ENCODE measurements at places on chromosomes 16 and 17. TPM values are rescaled to one million over a fixed set of nuclear protein-coding genes. Genes with fewer than 3 reads are reported as not detected.

CTRB1 gene
- total RNA-seq = 7.0 TPM

CHST4 gene
- 0.18 TPM for total RNA-seq

XAF1 gene
- 10.4 TPM for total RNA-seq

KRTAP3-1 gene
- total RNA-seq = not detected

C17orf78 gene
- not detected for total RNA-seq

SLC16A3 gene
- 69.2 TPM for total RNA-seq

CCL16 gene
- total RNA-seq = not detected

GPR142 gene
- total RNA-seq = not detected

- DNase-seq = no peak
These were observed 2.3 kb upstream of the G6PC1 start for GRCh38 chr17:42898147-42898811.

- DNase-seq = no peak
These were observed 5.5 kb downstream of the KRT40 start for GRCh38 chr17:40978575-40979151.

- no peak for DNase-seq
These were observed 4.2 kb downstream of the NR1D1 start for GRCh38 chr17:40095944-40096791.

DNA sequence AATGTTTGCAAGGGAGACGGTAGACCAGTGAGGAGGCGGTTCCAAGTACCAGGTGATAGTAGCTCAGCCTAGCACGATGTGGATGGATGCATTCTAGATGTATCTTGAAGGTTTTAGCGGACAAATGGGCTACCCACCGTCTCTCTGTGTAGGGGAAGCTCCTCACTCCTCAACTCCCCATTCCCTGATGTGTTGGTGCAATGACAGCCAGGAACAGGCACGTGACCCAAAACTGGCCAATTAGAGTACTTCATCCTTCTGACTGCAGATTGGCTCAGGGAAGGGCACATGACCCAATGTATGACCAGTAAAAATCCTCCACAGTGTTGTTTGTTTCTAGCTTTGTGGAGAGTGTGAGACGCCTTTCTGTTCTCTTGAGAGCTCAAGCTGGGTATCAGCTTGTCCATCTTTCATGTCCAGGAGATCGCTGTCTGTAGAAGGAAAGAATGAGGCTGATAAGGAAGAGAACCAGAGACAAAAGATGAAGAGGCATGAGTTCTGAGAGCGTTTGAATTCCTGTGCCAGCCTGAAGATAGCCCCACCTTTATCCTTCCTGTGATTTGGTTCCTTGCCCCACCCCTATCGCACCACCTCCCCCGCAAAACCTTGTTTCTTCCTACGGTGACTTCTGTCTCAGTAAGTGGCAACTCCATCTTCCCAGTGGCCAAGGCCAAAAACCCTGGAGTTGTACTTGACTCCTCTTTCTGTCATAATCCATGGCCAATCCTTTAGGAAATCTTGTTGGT is 2.3 kb upstream of the BORCS6 start:
- peak; percentile 68 for DNase-seq

DNA sequence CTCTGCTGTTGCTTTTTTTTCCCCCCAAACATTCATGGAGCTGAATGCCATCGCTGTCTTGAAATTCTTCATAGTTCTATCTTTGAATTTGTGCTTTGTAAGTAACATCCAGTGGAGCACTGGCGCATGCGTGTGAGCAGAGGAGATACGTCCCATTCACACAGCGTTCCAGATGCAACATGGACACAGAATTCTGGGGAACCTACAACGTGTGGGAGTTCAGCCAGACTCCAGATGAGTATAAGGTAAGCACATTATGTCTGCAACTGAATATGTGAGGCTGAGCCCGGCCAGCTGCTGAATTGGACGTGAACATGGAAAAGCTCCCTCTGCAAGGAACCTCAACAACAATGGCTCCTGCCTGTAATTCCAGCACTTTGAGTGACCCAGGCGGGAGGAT is 4.3 kb upstream of the ATP1B2 start:
- DNase-seq = no peak

GRCh38 chr17:44917456-44917855 is 2.2 kb upstream of the GFAP start:
- no peak for DNase-seq

DNA sequence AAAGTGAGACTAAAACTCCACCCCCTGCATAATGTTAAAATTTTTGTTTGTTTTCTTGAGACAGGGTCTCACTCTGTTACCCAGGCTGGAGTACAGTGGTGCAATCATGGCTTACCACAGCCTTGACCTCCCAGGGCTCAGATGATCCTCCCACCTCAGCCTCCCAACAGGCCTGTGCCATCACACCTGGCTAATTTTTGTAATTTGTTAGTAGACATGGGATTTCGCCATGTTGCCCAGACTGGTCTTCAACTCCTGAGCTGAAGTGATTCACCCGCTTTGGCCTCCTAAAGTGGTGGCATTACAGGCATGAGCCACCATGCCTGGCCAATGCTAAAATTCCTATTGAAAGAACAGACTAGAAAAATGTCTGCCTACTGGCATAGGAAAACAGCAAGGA is 103.8 kb downstream of the TRIM37 start:
- DNase-seq = no peak

DNA sequence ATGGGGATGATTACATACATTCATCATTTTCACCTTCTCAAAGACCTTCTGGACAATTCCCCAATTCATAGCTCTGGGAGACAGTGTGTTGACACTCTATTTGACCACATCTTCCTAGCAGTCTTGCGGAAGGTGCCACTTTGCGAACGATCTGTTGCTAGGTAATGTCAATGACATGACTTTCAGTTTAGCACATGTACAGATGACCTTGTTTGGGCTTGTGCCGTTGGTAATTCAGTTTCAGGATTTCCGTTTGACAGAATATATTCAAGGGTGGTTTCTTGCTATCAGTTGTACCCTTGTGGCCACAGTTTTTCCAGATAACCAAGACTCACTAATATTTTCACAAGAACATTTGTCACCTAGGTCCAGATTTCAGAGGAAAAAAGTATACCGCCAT is 478.2 kb downstream of the WWOX start:
- DNase-seq = no peak

- no peak for DNase-seq
These were observed 24.6 kb downstream of the TBCD start for GRCh38 chr17:82776454-82776853.

DNA sequence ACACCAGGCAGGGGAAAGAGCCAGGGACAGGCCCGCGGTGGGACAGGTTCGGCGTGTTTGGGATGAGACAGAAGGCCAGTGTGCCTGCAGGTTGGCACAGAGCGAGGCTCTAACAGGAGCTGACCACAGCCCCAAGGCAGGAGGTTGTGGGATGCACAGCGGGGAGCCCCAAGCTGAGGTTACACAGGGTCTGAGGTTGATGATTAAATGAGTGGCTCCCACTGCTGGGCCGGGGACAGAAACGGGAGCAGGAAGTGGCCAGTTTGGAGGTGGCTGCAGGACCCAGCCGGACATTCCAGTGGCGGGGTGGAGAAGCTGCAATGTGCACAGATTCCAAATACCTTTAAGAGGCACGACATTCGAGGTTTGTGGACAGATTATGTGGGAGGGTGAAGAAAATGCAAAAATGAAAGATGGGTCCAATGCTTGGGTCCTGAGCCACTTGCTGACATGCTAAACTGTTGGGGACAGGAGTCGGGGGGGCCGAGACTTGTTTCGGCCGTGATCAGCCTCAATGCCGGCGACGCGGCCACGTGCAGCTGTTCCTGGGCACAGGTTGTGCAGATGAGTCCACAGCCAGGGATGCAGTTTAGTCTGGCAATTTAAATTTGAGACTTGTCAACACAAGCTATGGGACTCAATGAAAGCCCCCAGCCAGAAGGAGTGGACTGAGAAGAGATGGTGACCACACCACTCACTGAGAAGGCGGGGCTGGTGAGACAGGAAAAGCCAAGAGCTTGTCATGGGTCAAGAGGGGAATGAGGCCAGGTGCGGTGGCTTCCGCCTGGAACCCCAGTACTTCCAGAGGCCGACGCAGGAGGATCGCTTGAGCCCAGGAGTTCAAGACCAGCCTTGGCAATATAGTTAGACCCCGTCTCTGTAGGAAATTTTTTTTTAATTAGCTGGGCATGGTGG is 8.7 kb downstream of the ENPP7 start:
- DNase-seq = peak; percentile 35

DNA sequence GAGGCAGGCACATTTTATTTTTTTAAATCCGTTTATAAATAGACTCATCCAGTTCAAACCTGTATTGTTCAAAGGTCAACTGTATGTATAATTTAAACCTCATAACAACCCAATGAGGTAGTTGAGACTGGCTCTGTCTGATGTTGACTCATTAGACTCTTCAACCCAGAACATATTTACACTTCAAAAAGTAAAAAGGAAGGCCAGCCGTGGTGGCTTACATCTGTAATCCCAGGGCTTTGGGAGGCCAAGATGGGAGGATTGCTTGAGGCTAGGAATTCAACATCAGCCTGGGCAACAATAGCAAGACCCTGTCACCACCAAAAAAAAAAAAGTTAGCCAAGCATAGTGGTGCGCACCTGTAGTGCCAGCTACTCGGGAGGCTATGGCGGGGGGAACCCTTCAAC is 32.5 kb upstream of the DHRS7B start:
- no peak for DNase-seq

DNA sequence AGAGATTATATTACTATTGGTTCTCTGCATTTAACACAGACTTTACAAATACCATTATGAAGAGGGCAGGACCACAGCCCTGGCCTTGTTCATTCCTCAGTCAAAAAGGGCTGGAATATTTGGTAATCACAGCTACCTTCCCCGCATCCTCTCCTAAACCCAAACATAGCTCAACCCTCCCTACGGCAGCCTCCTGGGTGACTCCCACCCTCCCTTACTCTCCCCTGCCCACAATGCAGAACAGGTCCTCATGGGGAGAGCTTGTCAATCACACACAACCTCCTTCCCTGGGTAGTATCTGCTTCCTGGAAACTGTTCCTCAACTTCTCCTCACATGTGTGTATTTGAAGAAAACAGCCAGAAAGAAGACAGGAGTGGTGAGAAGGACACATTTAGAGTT is 224.2 kb downstream of the C16orf78 start:
- DNase-seq = no peak

GRCh38 chr17:69669441-69670178 is 255.1 kb downstream of the MAP2K6 start:
- DNase-seq = peak; percentile 4

GRCh38 chr17:10699856-10700255 is 2.5 kb downstream of the ADPRM start:
- no peak for DNase-seq

- DNase-seq = peak; percentile 33
These were observed 39.2 kb upstream of the MAF start for GRCh38 chr16:79639576-79640311.

DNA sequence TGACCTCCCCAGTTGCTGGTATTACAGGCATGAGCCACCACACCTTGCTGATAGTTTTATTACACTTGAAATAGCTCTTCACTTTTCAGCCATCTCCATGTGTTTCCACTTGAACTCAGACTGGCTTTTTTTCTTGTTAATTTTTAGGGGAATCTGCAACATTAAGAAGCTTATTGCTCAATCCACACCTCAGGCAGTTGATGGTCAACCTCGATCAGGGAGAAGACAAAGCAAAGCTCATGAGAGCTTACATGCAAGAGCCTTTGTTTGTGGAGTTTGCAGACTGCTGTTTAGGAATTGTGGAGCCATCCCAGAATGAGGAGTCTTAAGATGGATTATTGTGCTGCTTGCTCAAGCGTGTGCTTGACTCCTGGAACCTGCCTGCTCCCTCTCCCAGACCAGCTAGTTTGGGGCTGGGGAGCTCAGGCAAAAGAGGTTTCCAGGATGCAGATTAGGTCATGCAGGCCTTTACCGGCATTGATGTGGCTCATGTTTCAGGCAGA is 8.6 kb downstream of the ZNHIT3 start:
- DNase-seq = no peak

GRCh38 chr17:40323391-40324381 is 14.7 kb downstream of the RARA start:
- DNase-seq = no peak

DNA sequence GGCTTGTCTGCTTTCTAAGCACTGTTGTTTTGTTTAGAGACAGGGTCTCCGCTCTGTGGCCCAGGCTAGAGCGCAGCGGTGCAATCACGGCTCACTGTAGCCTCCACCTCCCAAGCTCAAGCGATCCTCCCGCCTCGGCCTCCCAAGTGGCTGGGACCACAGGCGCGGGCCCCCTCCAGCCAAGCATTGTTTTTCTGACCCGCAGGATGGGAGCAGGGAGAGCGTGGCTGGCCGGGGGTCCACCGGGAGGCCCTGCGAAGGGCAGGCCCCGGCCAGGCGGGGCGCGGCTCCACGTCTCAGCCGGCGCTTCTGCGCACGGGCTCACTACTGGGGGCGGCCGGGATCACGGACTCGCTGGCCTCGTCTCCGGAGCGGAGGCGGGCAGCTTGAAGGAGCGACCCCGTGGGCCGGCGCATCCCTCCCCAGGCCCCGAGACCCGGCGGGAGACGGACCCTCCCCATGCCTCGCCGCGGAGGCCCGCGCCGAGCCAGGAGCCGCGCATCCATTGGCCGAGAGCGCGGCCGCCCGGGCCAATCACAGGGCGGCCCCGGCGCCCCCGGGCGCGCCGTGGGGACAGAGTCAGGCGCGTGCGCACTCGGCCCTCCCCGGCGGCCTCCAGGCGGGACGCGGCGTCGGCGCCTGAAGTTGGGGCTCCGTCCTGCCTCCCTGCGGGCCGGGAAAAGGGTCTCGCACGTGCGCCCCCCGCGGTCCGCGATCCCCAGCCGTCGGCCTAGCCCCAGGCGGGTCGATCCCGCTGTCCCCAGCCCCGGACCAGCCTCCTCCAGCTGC is 24.9 kb downstream of the ACTG1 start:
- DNase-seq = peak; percentile 68

DNA sequence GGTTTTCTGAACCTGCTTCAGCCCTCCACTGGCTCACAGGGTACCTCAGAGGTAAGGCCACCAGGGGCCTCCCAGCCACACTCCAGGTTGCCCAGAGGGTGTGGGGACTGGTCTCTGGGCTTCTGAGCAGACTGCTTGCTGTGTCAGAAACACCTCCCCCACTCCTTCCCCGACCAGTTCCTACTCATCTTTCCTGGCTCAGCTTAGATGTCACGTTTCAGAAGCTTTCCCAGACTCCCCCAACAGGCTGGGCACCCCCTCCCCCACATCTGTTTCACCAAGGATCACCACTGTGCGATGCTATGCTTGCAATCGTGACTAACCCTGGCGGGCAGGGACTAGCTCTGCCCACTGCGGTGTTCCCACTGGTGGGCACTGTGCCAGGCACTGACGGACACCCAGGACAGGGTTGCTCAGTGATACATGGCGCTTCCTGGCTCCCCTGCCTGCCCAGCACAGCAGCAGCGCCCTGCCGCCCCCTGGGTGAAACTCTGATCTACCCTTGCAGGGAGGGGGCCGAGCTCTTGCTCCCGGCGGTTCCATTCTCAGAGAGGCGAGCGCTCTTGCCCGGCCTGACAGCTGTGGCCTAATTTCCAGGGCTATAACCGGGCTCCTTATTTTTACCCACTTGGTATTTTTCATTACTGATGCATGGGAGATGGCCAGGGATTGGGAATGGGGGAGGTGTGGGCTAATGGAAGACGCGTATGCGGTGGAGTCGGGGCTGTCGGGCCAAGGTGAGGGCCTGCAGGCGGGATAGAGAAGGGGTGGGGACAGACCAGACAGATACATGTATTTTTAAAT is 29.4 kb upstream of the MTSS2 start:
- peak; percentile 84 for DNase-seq

- DNase-seq = no peak
These were observed 122.1 kb upstream of the HSBP1 start for GRCh38 chr16:83685615-83686165.

Measured in prostate gland (tissue), 2 donors.